ENCODE measurements at places on chromosomes 1 and 21.

GRCh38 chr21:38993561-38993960, 187.8 kb downstream of the ETS2 start:
- no peak for DNase-seq

DNA sequence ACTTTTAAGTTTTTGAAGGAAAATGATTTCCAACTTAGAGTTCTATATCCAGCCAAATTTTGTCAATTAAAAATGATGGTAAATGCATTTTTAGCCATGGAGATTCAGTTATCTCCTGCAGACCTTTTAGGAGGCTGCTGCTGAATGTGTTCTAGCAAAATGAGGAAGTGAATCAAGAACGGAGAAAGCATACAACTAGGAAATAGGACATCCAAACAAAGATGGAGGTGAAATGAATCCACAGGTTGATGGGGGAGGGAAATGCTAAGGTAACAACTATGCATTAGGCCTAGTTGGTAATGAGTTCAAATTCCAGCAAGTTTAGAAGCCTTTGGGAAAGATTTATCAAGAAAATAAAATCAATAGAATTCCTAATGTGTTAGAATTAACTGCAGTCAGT, 80.5 kb downstream of the FNBP1L start:
- no peak for DNase-seq

DNA sequence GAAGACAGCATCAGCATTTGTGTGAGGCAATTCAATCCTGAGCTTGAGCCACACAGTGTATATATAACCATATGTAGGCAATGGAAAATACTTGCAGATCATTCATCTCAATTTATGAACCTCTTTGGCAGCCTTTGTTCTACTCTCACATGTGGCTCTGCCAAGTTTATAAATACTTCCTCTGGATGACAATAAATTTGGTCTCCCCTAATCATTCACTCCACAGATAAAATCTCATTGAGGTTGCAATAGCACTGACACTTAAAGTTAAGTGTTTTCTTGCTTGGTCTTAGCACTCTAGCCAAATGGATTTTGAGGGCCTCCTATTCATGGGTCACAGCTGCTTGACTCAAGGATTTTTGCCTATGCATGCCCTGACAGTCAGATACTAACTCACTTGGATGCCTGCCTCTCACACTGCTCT, 136.6 kb upstream of the VANGL1 start:
- no peak for DNase-seq

- DNase-seq: no peak
These were observed 54.0 kb downstream of the CAPN9 start for GRCh38 chr1:230800891-230801840.

DNA sequence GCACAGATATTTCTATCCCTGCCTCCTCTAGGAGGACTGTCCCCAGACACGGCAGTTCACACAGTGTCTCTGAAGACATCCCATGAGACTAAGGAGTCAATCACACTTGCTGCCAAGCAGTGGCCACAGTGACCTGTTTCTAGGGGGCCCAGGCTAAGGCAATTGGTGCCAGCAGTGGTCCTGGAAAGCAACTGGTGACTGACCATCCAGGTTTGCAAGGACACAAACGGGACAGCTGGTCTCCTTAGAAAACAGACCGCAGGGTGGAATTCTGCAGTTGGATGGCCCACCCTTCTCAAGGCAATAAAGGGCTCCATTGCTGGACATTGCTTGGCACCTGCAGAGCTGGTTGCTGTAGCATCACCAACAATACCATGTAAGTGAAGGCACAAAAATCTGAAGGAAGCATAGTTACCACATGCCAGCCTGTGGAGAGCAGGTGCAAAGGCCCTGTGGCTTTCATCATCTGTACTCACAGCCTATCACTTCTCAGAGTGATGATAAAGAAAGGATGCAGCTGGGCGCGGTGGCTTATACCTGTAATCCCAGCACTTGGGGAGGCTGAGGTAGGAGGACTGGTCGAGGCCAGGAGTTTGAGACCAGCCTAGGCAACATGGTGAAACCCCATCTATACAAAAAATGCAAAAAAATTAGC, 81.5 kb downstream of the STUM start:
- no peak for DNase-seq

DNA sequence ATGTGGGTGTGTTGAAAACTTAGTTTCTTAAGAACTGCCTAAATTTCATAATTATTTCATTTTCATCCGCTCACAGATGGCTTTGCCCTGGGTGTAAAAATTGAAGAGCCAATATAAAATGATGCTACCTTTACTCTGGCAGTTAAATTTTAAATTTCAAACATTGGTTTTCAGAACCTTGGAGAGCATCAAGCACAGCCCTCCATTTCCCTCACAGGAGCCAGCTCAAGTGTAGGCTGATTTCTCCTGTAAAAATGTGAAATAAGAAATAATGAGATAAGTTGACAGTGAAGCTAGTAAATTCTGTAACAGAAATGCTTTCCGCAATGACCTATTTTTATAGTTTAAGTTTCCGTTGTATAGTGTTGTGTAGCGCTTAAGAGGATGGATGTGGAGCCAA, 53.9 kb upstream of the AKT3 start:
- no peak for DNase-seq

DNA sequence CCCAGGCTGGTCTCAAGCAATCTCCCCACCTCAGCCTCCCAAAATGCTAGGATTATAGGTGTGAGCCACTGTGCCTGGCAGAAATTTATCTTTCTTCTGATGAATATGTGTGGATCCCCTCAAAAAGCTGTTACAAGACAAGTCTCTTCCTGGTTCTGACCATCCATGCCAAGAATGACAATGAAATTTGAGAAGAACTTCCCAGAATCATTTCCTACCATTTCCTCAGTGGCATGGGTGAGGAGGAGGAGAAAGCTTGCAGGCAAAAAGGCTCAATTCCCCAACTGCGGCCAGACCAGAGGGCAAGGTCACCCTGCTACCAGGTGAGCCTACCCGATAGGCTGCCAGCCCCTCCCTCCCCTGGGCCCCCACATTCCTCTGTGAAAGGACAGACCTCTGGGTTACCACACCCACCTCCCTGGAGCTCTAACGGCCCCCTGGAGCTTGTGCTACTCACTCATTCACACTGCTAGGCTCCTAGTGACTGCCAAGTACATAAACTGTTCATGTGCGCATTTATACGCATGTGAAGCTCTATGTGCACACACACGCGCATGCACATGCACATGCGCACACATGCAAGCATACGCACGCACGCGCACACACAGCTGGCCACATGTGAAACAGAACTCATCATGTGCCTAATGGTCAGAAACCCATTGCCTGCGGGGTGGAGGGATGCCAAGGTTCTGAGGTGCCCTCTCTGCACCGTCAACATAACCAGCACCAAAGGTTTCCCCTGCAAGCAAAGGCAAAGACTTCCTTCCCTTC, 17.0 kb downstream of the MRAP start:
- no peak for DNase-seq

GRCh38 chr1:48023488-48023887, 26.3 kb upstream of the TRABD2B start:
- no peak for DNase-seq

- DNase-seq: no peak
These were observed 57.5 kb downstream of the HSD3B1 start for GRCh38 chr1:119564548-119564947.

DNA sequence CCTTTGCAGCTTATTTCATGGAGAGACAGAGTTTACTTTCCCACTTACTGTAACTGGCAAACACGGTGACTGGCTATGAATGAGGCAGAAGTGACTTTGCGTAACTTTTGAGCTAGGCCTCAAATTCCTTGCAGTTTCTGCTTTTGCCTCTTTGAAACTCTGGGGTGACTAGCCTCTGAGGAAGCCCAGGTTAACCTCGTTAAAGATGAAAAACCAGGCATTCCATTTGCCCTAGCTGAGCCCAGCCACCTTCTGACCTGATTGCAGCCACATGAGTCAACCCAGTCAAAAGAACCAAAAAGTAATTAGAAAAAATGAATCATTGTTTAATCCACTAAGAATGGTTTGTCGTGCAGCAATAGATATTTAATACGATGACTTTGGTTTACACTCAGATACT, 20.4 kb downstream of the PRMT6 start:
- no peak for DNase-seq

DNA sequence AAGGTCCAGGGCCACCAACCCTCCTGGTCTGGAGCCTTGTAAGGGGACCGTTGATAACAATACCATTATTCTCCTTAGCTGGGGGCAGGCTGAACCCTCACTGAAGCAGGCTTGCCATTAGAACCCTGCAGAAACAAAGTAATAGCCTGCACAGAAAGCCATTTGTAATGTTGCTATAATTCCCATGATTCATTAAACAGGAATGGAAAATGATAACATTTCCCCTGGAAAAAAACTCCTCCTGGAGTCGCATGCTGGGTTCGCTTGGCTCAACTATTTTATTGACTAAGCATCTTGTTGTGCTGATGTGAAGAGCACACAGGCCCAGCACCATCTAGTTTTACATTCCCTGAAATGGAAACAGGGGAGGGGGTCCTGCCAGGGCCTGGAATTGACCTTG, 155.6 kb upstream of the CSF3R start:
- DNase-seq: no peak

GRCh38 chr1:15757575-15758342, 836 bp upstream of the FBLIM1 start:
- no peak for DNase-seq

- DNase-seq: no peak
These were observed 44.4 kb downstream of the TRMT1L start for GRCh38 chr1:185112356-185112755.

GRCh38 chr1:77504986-77505385, 177.5 kb downstream of the ZZZ3 start:
- DNase-seq: no peak
